ENCODE measurements at places on chromosomes 12 and 14.

- no peak for DNase-seq
Observed at GRCh38 chr12:53234271-53234914, 2.4 kb upstream of the RARG start.

DNA sequence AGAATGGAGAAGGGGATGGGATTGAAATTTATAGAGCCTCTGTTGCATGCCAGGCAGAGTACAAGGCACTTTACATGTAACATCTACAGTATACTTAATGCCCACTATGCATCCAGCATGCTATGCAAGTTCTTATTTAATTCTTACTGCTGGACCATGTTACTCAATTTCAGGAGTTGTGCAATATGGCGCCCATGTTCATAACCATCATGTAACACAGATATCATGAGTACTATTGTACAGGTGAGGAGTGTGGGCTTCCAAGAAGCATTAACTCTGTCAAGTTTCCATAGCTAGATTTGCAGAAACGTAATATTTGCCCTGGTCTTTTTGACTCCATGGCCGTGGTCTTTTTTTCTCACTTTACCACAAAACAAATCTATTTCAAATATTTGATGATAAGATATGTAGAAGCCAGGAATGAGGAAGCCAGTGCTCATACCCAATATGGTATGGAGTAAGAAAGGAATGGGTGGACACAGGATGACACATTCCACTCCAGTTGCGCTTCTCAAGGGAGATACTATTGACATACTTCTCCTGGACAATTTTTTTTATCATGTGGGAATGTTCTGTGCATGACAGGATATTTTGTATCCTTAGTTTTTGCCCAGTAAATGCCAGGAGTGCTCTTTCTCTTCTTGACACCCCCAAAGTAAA lies 191.8 kb downstream of the C12orf75 start:
- DNase-seq = no peak

DNA sequence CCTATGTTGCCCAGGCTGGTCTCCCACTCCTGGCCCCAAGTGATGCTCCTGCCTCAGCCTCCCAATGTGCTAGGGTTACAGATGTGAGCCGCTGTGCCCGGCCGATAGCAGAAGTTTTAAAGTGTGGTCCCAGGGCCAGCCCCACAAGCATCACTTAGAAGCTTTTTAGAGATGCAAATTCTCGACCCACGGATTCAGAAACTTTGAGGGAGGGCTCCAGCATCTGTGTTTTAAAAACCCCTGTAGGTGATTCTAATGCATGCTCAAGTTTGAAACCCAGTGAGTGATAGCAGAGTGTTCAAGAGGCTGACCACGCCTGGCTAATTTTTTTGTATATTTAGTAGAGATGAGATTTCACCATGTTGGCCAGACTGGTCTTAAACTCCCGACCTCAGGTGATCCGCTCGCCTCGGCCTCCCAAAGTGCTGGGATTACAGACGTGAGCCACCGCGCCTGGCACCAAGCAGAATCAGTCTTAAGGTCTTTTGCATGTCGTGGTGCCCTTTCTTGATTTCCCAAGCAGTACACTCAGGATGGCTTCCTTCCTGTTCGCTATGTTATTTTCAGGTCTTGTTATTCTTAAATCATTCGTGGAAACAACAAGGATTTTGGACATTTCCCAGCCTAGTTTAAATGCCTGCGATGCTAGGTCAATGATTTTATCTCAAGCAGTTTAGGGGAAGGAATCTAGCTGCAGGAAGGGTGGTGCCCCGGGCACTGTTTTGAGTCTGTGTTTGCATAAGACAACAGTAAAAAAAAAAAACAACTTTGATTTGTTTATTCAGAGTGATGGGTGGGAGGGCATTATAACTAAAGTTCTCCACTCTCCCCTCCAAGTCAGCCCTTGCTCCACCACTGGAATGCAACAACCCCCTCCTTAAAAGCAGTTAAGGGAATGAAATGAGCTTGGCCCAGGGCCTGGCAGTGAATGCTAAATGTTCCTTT lies 9.2 kb upstream of the RILPL2 start:
- no peak for DNase-seq

DNA sequence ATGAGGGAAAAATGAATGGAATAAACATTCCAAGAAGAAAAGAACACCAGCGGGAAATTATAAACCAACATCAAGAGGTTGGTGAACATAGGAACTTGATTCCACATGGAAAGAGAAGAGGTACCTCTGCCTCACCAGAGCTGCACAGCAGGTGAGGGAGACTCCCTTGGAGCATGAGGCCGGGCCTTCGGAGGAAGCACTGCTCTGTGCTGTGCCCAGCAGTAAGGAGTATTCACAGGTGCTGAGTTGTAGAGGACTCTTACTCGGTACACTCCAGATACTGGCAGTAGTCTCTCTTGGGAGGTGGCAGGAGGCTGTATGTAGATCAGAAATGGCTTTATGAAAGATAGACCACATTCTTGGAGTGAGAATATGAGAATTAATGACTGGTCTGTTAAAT lies 76.0 kb downstream of the NPAS3 start:
- no peak for DNase-seq

DNA sequence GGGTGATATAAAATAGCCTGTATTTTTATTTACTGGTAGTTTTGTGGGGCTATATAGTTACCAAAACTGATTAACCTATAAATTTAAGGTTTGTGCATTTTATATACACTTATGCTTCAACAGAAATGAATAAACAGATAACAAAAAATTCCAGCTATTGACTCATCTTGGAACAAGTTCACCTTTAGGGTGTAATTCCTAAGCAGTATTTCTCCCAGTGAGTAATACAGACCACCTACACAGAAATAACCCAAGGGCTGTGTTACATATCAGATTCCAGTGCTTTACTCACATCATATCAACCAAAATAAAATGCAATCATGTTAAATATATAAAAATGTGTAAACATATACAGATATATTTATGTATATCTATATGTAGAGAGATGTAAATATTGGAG lies 345.6 kb downstream of the ADAMTS20 start:
- DNase-seq = no peak

DNA sequence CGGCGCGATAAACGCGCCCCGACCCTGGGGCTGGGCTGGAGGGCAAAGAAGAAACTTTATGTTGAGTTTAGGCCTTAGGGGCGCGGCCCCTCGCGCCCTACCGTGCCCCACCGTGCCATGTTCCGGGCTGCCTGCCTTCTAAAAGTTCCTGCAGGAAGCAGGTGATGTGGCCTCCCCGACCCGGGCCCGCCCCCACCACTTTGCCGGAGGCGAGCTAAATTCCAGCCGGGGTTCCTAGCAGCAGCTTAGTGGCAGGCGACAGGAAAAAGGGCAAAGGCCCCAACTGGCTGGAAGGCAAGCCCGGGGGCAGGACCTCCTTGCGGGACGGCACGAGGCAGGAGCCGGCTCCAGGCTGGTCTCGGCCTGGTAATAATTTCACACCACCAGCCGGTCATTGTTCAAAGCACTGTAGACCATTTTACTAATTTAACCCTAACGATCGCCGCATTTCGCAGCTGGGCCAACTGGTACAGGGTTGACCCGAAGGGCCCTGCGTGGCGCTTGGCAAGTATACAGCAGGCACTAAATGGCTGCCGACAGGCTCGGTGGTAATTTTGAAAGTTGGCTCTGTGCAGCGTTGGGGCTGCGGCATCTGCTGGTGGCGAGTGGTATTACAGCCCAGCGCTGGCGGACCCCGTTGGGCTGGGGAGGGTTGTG lies 895 bp upstream of the CCDC88C start:
- peak; percentile 85 for DNase-seq

GRCh38 chr12:104059963-104060362 lies 4.4 kb upstream of the HCFC2 start:
- DNase-seq = no peak

DNA sequence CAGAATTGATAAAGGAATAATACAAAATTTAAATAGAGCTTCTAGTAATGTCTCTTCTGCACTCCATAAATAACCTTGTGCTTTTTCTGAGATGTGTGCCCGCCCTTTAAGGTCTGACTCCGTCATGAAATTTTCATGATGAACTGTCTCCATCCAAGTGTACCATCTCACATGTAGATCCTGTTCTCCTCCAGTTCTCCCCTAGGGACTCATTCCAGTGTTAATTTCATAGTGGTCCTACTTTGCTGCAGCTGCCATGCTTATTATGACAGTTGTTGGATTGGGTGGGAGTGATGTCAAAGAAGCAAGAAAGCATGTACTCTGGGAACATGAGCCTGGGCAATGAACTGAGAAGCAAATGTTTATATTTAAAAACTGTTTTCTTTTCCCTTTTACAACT lies 442.5 kb upstream of the PDE3A start:
- DNase-seq = no peak

DNA sequence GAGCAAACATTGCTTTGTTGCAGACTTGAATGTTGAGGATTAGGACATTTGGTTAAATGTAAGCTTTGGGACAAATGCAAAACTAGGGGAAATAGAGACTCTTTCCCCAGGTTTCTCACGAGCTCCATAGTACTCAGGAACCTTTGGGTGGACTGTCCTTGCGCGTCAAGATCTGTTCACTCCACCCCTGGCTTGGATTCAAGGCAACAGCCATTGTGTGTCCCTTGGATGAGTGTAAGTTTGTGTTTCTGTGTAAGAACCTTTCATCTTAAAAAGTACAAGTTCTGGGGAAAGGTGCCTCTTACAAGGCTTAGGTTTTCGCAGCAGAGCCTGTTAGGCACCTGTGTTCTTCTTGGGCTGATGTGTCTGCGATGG lies 3.7 kb downstream of the SUSD6 start:
- no peak for DNase-seq

- DNase-seq = no peak
Observed at GRCh38 chr14:23727566-23728335, 91.6 kb downstream of the DHRS2 start.

DNA sequence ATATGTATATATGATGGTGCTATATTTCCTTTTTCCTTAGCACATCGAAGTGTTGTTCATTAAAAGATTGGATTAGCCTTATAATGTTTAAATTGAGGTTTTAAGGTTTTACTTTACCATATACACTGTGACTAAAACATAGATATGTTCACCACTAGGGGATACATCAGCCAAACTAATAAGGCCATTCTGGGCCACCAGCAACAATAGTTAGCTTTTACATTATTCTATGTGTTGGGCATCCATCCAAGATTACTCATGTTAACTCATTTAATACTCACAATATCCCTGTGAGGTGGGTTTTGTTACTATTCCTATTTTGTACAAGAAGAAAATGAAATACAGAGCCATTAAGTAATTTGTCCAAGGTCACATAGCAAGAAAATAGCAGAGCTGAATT lies 202.6 kb upstream of the AVPR1A start:
- no peak for DNase-seq

GRCh38 chr12:1929985-1930802 lies 11.7 kb upstream of the CACNA2D4 start:
- DNase-seq = no peak

DNA sequence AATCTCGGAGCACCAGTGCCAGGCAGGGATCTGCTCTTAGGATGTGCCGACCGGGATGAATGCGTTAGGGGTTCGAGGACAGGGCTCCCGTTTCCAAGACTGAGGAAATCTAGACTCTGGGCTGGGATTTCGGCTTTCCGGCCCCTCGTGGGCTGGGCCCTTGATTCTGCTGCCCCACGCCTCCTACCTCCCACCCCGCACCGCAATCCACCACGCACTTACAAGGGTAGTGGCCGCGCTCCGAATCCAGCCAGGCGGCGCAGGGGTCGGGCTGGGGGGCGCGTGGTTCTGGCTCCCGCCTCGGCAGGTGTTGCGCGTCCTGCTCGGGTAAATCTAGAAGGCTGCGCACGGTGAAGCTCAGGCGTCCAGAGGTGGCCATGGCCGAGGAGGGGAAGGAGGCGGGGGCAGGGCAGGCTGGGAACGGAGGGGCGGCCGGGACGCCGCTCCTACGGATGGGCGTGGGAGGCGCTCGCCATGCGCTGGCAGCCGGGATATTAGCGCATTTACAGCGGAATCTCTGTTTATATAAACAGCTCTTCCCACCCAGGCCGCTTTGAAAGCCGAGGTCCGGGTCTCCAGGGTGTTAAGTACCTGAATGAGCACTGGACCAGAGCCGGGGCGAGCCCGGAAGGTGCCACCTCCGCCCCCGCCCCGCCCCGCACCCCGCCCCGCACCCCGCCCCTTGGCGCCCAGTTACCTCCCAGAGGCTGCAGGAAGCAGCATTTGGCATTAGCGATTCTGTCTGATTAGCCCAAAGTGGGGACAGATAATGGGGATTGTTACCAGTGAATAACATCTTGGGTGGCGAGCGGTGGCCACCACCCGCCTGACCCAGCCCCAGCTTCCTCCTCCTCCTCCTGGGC lies at the start of gene NKX2-8:
NKX2-8 (minus strand) TSS at position 604 of the 863 bp plus-strand sequence; CDS start at position 379, 225 bp downstream.
- DNase-seq = no peak

- DNase-seq = no peak
Observed at GRCh38 chr14:51004352-51004800, 60.1 kb upstream of the PYGL start.

DNA sequence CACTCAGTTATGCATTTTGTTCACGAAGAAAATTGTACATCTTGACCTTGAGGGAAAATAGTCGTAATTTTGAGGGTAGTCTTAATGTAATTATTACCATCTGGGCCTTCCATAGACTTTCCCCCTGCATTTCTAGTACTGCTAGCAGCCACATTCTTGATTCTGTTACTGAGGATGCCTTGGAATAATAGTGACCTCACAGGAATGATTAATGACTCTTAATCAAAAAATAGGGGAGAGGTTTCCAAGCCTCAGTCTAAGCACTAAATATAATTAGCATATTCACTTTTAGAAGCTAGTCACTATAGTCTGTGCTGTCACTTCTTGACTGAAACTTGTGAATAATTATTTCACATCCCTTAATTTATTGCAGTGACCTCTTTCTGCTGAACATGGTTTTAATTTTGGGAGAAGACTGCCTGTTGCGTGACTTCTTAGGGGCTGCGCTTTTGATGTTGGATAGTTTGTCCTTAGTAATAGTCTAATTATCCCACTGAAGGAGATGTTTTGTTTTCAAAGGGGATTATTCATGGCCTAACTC lies 400.5 kb downstream of the ADAMTS20 start:
- no peak for DNase-seq

DNA sequence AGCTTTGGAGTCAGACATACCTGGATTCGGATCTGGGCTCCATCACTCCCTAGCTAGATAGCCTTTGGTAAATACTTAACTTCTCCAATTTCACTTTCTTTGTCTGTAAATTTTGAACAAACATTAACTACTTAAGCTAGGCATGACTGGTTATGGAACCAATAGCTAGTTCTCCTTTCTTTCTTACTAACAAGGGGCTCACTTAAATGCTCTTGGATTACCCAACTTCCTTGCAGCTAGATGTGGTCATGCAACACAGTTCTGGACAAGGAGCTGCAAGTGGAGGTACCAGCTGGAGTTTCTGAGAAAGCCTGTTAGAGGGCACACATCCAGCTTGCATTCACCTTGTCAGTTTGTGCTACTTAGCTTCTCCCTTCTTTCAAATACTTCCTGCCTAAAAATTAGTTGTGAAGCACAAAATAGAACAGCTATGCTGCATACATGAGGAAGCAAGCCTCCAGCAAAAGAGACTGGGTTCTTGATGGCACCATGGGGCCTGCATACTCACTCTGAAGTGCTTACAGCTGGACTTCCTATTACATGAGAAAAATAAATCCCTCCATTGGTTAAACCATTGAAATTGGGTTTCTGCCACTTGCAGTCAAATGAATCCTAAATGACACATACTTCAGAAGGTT lies 210.1 kb upstream of the EEA1 start:
- DNase-seq = no peak

GRCh38 chr14:69428289-69428998 lies 30.0 kb downstream of the SLC39A9 start:
- no peak for DNase-seq
